A549 treated with CpdA at 1 μM for 4 hours (cell line): ENCODE measurements at places on chromosomes 3 and 15. TPM values are rescaled to one million over a fixed set of nuclear protein-coding genes. Genes with fewer than 3 reads are reported as not detected.

The NDUFB4 gene
- total RNA-seq, result 210 to 303 TPM (median 231 TPM) in 5 replicates

The C2CD4A gene
- total RNA-seq, result 0.02 to 0.05 TPM (median 0.04 TPM) in 4 of 5 replicates, not detected in the other

The DUOXA2 gene
- total RNA-seq, result not detected in 5 replicates

The NR1I2 gene
- total RNA-seq, result not detected in 5 replicates

The SEMA3B gene
- 4.8 to 9.3 TPM (median 6.9 TPM) in 5 replicates for total RNA-seq

The ADCY5 gene
- 0.23 to 0.47 TPM (median 0.38 TPM) in 5 replicates for total RNA-seq

The RAB5A gene
- 39.1 to 65.0 TPM (median 42.7 TPM) in 5 replicates for total RNA-seq

The LRRC49 gene
- 4.1 to 5.5 TPM (median 5.3 TPM) in 5 replicates for total RNA-seq

The DOCK3 gene
- total RNA-seq, result 0.42 to 0.51 TPM (median 0.49 TPM) in 5 replicates

The GATM gene
- 2.0 to 3.1 TPM (median 2.1 TPM) in 5 replicates for total RNA-seq

The LEKR1 gene
- total RNA-seq, result 0.36 to 1.0 TPM (median 0.51 TPM) in 5 replicates

The ADAMTS17 gene
- total RNA-seq, result 0.06 to 0.23 TPM (median 0.17 TPM) in 4 of 5 replicates, not detected in the other
